ENCODE measurements at places on chromosomes 3 and 15. TPM values are rescaled to one million over a fixed set of nuclear protein-coding genes. Genes with fewer than 3 reads are reported as not detected.

DNA sequence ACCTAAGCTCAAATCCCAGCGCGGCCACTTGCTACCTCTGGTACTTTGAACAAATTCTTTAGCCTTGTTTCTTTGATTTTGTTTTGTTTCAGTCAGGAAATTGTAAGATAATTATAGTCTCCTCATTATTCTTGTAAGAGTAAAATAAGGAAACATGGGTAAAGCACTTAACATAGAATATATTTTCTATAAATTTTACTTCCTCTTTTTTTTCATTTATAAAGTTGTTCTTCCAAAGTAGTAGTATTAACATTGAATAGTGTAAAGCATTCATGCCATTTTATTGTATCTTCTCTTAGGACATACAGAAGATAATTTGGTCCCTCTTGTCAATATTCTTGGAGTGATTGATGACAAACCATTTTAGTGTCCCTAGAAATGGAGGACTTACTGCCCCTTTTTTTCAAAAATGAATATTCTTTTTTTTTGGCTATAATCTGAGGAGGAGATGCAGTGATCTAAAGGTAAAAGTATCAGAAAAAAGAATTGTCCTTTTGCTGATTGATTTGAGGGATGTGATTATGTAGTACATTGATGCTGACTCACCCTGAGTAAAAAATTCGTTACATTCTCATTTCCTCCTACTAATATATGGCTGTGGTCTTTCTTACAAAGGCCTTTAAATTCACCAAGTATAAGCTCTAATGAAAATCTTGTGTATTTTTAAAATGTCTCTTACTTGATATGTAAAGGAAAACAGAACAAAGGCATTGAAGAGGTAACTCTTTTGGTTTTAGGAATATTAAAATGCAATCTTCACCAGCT lies 51.0 kb downstream of the ALCAM start:
- DNase-seq, result no peak

DNA sequence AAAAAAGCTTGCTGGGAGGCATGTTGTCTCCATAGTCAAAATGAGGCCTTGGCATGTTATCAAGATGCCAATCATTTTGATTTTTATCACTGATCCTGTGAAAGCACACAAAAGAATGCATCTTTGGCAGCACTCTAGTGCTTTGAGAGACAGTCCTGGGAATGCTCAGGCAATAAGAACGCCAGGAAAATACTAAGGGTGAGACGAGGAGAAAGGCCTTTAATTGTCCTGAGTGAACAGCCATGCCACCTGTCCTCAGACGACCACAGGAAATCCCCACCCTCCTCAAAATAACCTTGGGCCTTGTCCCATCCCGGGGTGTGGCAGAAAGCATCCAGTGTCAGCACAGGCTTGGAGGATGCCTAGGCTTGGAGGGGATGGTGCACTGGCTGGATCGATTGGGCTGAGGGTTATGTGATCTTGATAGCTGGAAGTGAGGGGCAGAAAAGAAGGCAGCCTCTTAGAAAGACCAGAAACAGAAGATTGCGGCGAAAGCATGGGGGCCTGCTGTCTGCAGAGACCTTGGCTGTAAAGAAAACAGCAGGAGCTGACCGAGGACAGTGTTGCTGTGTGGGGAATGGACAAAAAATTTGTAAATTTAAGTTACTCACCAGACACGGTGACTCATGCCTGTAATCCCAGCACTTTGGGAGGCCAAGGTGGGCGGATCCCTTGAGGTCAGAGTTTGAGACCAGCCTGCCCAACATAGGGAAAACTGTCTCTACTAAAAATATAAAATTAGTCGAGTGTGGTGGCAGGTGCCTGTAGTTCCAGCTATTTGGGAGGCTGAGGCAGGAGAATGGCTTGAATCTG lies 7.3 kb downstream of the TMEM158 start:
- DNase-seq, result no peak

GRCh38 chr15:98330258-98330657 lies 318.1 kb upstream of the IGF1R start:
- no peak for DNase-seq

DNA sequence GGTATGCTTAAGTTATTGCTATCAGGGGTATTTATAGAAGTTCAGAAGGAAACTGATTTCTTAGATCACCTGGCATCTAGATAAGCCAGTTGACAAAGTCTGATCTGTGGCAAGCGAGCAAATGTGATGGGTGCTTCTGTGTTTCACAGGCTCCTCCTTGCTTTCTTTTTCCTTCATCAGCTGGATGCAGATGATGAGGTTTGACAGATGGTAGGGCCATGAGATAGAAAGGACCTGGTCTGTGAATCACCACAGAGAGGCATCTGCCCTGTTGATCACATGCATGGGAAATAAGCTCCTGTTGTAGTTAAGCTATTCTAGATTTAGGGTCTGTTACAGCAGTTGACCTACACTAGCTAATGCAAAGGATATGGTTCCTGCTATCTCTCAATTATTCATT lies 372.0 kb downstream of the NEK10 start:
- DNase-seq, result no peak

ZIC4 gene
- total RNA-seq, result 0.08 TPM

PIGZ gene
- 11.1 TPM for total RNA-seq

GRCh38 chr3:191774485-191774884 lies 313.5 kb downstream of the PYDC2 start:
- peak; percentile 8 for DNase-seq

GRCh38 chr3:94062513-94063404 lies at the start of the genes DHFR2 and NSUN3:
TSS of gene DHFR2 (minus strand) at chr3:94062916. CDS start at chr3:94061511, 1,405 bp downstream.
TSS of gene NSUN3 (plus strand) at chr3:94063061. CDS start at chr3:94063127, 66 bp downstream.
- peak; percentile 95 for DNase-seq

DNA sequence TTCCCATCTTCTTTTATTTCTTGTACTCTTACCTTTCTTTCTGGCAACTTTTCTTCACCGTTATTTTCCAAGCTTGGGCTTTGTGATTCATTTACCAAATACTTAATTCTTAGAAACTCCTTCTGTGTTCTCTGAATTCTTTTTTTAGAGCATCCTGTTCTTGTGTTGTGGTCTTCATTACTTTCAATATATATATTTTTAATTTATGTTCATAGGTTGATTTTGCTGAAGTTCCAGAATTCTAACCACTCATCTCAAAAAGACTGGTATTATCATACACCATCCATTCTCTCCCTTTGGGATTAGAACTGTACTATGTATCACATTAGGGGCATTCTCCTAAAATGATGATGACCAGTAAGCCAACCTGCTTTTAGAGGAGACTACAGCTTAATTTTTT lies 362.3 kb upstream of the CBLB start:
- DNase-seq, result no peak

DNA sequence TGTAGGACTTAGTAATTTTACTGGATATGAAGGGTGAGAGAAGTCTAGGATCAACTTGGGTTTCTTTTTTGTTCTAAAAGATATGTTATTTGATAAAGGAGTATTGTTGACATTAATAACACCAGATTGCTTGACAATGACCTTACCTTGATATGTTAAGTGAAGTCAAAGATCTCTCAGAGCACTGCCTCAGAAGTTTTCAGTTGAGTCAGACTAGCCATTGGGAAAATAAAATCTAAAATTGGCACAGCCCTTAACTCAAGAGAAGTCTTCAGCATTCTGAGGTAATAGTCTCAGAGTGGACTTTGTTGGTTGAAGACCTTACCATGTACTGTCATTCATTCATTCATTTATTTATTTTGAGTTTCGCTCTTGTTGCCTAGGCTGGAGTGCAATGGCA lies 22.4 kb upstream of the ZNF609 start:
- DNase-seq, result no peak

DNA sequence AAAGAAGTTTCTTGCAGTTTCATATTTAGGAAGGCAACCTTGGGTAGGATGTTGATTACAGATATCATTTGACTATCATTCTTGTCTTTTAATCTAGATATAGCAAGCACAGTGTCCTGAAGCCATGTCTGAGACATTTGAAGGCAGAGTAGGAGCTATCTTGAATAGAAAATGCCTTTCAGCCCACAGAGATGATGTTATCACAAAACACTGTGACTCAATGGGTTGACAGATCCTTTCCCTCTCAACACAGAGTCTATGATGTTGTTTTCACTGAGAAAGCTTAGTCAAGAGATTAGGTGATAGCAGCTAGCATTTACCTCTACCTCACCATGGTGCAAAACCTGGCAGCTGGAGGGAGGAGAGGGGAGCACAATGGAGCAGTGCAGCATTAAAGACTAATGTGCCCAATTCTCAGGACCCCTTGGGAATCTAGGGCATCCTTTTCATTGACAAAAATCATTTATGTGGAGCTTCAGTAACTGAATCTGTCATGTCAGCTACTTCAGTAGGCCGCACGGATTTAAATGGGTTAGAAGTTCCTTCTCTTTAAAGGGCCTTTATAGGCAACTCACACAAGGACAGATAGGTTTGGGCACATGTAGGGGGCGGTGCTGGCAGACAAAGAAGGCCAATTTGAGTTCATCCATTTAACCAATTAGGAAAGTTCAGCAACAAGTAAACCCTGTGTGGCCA lies 121.8 kb downstream of the AGBL1 start:
- no peak for DNase-seq

CADPS gene
- total RNA-seq, result 6.6 TPM

- DNase-seq, result no peak
These were observed 7.1 kb downstream of the LSG1 start for GRCh38 chr3:194664857-194665256.

GRCh38 chr3:39267631-39268548 lies 11.9 kb downstream of the CX3CR1 start:
- no peak for DNase-seq

GRCh38 chr3:127720985-127721935 lies 48.5 kb downstream of the ABTB1 start:
- DNase-seq, result no peak

GRCh38 chr15:82802497-82802896 lies 3.4 kb downstream of the FSD2 start:
- no peak for DNase-seq

GRCh38 chr3:46670000-46670890 lies 23.2 kb downstream of the ALS2CL start:
- no peak for DNase-seq

SPINT1 gene
- total RNA-seq, result 197 TPM

EPHA3 gene
- 15.3 TPM for total RNA-seq

- DNase-seq, result no peak
These were observed 56.5 kb upstream of the CNTN6 start for GRCh38 chr3:1036207-1036826.

THRB gene
- total RNA-seq, result 60.0 TPM

DNA sequence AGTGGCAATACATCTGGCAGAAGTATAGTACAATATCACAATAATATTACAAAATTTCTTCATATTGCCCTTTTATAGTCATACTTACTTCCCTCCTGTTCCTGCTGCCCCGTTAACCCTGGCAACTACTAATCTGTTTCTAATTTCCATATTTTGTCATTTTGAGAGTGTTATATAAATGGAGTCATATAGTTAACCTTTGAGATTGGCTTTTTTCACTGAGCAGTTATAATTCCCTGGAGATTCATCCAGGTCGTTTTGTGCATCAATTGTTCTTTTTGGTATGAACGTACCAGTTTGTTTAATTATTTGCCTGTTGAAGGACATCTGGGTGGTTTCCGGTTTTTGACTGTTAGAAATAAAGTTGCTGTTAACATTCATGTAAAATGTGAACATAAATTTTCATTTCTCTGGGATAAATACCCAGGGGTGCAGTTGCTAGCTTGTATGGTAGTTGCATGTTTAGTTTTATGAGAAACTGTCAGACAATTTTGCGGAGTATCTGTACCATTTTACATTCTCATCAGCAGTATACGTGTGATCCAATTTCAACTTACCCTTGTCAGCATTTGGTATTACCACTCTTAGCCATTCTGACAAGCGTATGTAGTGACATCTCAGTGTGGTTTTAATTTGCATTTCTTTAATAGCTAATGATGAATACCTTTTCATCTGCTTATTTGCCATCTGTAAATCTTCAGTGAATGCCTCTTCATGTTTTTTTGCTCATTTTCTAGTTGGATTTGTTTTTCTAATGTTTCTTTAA lies 32.2 kb upstream of the IL20RB start:
- no peak for DNase-seq

DNA sequence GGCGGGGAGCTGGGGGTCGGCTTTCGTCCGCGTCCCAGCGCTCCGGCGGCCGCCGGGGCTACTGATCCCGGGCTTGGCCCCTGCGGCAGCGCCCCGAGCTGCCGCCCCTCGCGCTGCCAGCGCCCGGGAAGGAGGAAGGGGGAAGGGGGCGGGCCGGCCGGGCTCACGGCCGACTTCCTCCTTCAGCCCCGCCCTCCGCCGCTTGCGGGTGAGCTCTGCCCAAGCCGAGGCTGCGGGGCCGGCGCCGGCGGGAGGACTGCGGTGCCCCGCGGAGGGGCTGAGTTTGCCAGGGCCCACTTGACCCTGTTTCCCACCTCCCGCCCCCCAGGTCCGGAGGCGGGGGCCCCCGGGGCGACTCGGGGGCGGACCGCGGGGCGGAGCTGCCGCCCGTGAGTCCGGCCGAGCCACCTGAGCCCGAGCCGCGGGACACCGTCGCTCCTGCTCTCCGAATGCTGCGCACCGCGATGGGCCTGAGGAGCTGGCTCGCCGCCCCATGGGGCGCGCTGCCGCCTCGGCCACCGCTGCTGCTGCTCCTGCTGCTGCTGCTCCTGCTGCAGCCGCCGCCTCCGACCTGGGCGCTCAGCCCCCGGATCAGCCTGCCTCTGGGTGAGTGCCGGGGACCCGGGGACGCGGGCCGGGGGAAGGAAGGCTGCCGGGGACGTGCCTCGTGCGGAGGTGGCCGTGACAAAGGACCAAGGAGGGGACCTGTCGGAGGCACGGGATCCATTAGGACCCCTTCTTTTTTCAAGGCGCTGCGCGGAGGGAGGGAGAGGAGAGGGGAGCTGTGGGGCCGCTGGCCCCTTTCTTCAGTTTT lies at the start of gene SEMA4B:
Gene SEMA4B (plus strand): TSS at position 201 of the 814 bp plus-strand sequence. CDS start 249 bp downstream, at position 450.
- peak; percentile 92 for DNase-seq

DNA sequence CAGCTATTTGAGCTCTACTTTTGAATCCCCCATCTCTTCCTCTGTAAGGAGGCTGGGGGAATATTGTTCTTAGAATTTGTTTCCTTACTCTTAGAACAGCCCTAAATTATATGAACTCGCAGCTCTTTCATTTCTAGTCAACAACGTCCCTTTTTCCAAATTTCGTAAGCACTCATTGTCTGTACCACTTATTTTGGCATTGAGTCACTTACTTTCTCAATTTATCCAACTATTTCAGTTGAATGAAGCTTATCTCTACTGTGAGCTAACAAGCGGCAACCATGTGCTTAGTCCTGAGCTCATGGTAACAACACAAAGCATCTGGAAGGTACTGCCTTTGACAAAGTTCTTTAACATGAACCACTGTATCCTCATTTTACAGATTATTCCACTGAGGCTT lies 191.1 kb downstream of the GREM1 start:
- DNase-seq, result no peak

CPN2 gene
- 3.5 TPM for total RNA-seq

DNA sequence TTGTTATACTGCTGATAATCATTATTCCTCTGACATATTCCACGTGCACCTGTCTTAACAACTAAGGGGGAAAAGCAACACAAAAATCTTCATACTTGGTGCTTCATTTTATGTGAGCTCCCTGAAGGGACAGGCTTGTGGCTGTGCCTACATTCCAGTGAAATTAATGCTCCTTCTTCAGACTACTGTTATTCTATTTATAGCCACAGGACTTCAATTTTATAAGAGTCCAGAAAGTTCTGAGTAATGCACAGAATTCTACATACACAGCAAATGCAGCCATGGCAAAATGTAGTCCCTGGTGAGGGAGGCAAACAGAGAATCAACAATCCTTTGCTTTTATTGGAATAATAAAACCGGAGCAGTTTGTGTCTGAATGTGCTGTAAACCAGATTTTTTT lies 417.1 kb downstream of the RBMS3 start:
- DNase-seq, result no peak

- DNase-seq, result no peak
These were observed 123.3 kb downstream of the ADAMTS17 start for GRCh38 chr15:100218434-100218833.
